AG09309 (cell line): ENCODE measurements at places on chromosomes 2 and 18.

DNA sequence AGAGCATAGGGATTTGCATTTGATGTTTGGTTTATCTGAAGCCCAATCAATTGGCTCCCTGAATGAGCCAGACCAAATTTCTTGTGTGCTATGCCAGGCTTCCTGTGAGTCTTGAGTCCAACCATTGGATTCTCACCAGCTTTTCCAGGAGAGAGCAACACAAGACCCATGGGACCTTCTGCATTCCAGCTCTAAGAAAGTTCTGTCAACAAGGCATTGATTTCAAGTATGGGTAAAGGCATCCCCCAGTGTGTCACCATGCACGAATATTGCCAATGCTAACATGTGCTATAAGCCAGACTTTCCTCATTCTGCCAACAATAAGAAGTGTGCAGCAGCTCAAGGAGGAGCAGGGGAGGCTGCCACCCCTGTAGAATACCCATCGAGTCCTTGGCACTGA lies 266.6 kb downstream of the ETAA1 start:
- no peak for DNase-seq

DNA sequence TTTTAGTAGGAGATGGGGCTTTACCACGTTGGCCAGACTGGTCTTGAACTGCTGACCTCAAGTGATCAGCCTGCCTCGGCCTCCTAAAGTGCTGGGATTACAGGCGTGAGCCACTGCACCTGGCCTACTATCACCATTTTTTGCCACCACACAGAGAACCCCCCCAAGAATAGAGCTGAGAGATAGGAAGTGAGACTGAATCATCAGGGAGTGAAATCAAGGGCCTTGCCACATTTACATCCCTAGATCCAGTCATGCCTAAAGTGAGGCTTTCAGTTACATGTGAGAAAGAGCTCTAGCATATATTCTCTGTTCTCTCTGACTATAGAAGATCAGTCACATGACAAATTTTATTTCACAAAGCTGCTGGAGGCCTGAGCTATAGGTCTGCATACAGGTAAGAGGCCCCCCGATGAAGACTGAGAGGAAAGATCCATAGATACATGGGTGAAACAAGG lies 28.0 kb upstream of the KCMF1 start:
- DNase-seq = no peak

- no peak for DNase-seq
Observed at GRCh38 chr2:10547663-10548376, 99.7 kb upstream of the ODC1 start.

GRCh38 chr2:202290970-202291369 lies 25.4 kb downstream of the NOP58 start:
- DNase-seq = no peak

- DNase-seq = no peak
Observed at GRCh38 chr2:166651080-166651675, 157.1 kb upstream of the SCN7A start.

DNA sequence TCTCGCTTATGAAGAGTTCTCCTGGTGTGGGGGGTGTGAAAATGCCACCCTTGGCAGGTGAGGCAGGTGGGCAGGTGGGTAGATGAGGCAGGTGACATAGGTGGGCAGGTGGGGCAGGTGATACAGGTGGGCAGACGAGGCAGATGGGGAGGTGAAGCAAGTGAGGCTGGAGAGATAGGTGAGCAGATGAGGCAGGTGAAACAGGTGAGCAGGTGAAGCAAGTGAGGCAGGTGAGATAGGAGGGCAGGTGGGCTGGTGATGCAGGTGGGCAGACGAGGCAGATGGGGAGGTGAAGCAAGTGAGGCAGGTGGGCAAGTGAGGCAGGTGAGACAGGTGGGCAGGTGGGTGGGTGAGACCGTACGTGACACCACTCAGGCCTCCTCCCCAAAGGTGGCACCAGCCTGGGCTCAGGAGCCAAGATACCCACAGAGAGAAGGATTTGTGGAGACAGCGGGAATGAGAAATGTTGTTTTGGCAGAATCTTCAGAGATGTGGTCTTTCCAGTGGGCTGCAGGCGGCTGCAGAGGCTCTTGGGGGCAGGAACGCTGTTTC lies 232.3 kb upstream of the MYT1L start:
- no peak for DNase-seq
